HCT116 (cell line): ENCODE measurements at places on chromosomes 6 and 20. TPM values are rescaled to one million over a fixed set of nuclear protein-coding genes. Genes with fewer than 3 reads are reported as not detected.

GRCh38 chr20:4567170-4567569 lies 154.5 kb upstream of the PRND start:
- no peak for DNase-seq
- no peaks in the 10 kb centered on the region for H3K36me3 ChIP-seq
- H3K4me1 ChIP-seq, result no peaks in the 10 kb centered on the region
- no peak overlapping the region for H3K27ac ChIP-seq
- no peak overlapping the region for H3K4me3 ChIP-seq

GRCh38 chr6:96195272-96195671 lies 179.5 kb downstream of the FUT9 start:
- H3K4me3 ChIP-seq, result no peak overlapping the region
- no peak overlapping the region for H3K27ac ChIP-seq
- DNase-seq, result no peak
- no peaks in the 10 kb centered on the region for H3K4me1 ChIP-seq

DNA sequence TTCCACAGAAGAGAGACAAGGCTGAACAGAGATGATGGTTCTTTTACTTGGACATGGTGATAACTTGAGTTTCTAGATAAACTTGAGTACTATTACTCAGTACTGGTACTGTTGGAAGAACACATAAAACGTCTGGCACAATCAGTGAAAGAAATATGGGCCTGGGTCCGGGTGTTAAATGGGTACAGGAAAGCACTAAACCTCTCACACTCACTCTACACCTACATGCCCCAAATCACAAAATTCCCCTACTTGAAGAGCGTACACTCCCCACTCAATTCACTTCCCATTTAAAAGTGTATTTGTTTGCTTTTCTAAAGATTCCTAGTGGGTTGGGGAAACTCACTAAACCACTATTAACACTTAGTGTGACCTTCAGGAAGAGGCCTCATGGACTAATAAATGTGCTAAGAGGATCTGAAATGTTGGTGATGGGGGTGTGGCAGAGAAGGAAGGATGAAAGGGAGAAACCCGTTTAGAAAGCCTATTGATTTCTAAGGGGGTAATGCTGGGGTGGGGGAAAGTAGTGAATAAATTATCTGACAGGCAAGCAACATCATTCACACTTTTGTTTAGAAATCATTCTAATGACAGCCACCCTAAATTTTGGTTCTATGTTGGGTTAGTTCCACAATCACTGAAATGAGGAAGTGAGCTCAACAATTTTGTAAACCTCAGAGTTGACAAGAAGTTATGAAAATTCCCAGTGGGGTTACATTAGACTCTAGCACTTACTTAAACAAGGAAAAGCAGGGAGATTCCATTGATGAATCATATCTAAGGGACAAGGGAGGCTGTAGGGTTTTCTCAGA lies 222.6 kb upstream of the MARCKS start:
- DNase-seq, result no peak
- no peak overlapping the region for H3K4me3 ChIP-seq
- H3K36me3 ChIP-seq, result no peaks in the 10 kb centered on the region
- no peak overlapping the region for H3K27ac ChIP-seq

PRDM13 gene
- not detected for total RNA-seq

GRCh38 chr6:111265842-111266241 lies 178.5 kb downstream of the SLC16A10 start:
- H3K4me3 ChIP-seq, result no peak overlapping the region
- H3K4me1 ChIP-seq, result peaks cover 5% of the 10 kb centered on the region
- no peak for DNase-seq
- H3K27me3 ChIP-seq, result no peaks in the 10 kb centered on the region
- H3K27ac ChIP-seq, result no peak overlapping the region
- peaks cover 10% of the 10 kb centered on the region for H3K36me3 ChIP-seq

- no peak overlapping the region for H3K27ac ChIP-seq
- no peaks in the 10 kb centered on the region for H3K4me1 ChIP-seq
- no peak overlapping the region for H3K4me3 ChIP-seq
- no peaks in the 10 kb centered on the region for H3K27me3 ChIP-seq
Observed at GRCh38 chr6:38150681-38151296, 331.3 kb downstream of the ZFAND3 start.

DNA sequence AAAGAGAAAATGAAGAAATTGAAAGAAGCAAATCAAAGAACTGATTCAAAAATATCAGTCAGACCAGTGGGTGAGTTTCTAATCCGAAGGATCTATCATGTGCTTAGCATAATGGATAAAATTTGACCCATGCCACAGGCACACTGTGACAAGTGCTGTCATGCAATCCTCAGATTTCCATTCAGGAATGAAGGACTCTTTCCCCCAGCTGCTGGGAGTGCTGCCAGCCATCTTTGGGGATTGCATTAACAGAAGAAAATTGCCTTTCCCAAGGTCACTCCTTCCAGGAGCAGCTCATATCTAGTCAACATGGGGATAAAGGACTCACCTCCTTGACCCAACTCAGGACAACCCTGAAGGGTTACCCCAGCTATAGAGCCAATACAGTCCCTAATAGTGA lies 316.7 kb upstream of the TBX18 start:
- H3K4me1 ChIP-seq, result peaks cover 12% of the 10 kb centered on the region
- no peak overlapping the region for H3K4me3 ChIP-seq
- no peaks in the 10 kb centered on the region for H3K36me3 ChIP-seq

DNA sequence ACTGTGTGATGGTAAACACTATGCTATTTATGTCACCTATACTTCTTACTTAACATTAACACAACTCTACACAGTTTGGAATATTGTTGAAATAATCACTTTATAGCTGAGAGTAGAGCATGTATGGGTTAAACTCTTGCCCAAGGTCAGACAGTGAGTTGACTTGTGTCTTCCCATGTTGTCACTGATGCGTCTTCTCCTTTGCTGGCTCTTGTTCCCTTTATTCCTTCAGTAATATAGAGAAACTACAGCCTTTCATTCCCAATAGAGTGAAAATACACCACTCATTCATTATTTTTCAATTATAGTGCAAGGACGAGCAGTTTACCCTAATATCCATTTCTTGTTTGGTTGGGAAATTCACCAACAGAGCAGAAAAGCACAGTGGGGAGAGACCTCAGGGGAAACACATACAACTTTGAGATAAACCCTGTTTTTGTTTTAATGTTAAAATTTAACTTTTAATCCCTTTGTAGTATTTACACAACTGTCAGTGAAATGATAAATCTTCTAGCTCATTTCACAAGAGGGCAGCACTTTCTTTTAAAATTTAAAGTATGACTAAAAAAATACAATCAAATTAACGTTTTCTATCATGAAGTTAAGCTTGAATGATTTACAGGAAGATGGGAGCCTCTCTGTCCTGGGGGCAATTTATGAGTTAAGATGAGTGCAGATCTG lies 363.0 kb downstream of the UTRN start:
- no peaks in the 10 kb centered on the region for H3K27me3 ChIP-seq
- no peaks in the 10 kb centered on the region for H3K36me3 ChIP-seq
- DNase-seq, result no peak
- peaks cover 8% of the 10 kb centered on the region for H3K4me1 ChIP-seq
- H3K4me3 ChIP-seq, result no peak overlapping the region
- H3K27ac ChIP-seq, result no peak overlapping the region

GRCh38 chr20:24783631-24784492 lies 165.2 kb upstream of the CST7 start:
- DNase-seq, result no peak
- peaks cover 21% of the 10 kb centered on the region; the same call in 1 of the 2 replicates for H3K27me3 ChIP-seq
- H3K36me3 ChIP-seq, result no peaks in the 10 kb centered on the region
- H3K27ac ChIP-seq, result no peak overlapping the region

PRRT1 gene
- total RNA-seq, result 6.1 TPM

PRICKLE4 gene
- total RNA-seq, result 2.9 TPM

DNA sequence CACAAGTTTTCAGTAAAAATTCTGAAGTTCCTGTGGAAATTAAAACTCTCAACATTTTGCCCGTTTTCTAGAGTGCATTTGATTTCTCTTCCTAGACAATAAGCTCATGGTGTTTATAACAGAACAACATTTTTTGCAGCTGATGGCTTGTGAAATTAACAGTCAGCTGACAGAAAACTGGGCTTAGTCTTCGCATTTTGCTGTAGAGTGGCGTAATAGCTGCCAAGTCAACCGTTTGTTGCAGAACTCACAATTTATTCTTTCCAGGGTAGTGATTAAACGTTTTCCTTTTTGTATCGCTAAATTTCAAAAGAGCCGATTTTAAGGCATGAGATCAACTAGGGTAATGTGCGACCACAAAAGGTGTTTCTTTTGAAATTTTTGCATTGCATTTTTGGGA lies 1.4 kb downstream of the SPO11 start:
- H3K4me1 ChIP-seq, result peaks cover 14% of the 10 kb centered on the region; the same call in 1 of the 2 replicates
- no peak for DNase-seq
- no peak overlapping the region for H3K27ac ChIP-seq
- H3K4me3 ChIP-seq, result no peak overlapping the region

- DNase-seq, result no peak
- H3K27ac ChIP-seq, result peak overlapping the region; percentile 86
- peaks cover 8% of the 10 kb centered on the region for H3K4me1 ChIP-seq
- peak overlapping the region; percentile 61 for H3K4me3 ChIP-seq
- H3K36me3 ChIP-seq, result no peaks in the 10 kb centered on the region
- H3K27me3 ChIP-seq, result no peaks in the 10 kb centered on the region
Observed at GRCh38 chr6:17988422-17988944, 1.0 kb upstream of the KIF13A start.

ATP6V1G2 gene
- total RNA-seq, result 1.8 TPM

GRCh38 chr20:22728146-22728745 lies 143.9 kb upstream of the FOXA2 start:
- H3K27ac ChIP-seq, result no peak overlapping the region
- no peak for DNase-seq
- H3K36me3 ChIP-seq, result no peaks in the 10 kb centered on the region

FAM83B gene
- 16.9 TPM for total RNA-seq

KCNG1 gene
- total RNA-seq, result 54.6 TPM

- no peak for DNase-seq
- peaks cover 5% of the 10 kb centered on the region; the same call in 1 of the 2 replicates for H3K36me3 ChIP-seq
- no peak overlapping the region for H3K4me3 ChIP-seq
- H3K27me3 ChIP-seq, result no peaks in the 10 kb centered on the region
Observed at GRCh38 chr6:37359039-37359438, 5.3 kb downstream of the RNF8 start.

- H3K27ac ChIP-seq, result no peak overlapping the region
- H3K4me1 ChIP-seq, result peaks cover 26% of the 10 kb centered on the region
- H3K4me3 ChIP-seq, result no peak overlapping the region
- H3K27me3 ChIP-seq, result no peaks in the 10 kb centered on the region
Observed at GRCh38 chr6:25958700-25959162, 3.9 kb upstream of the TRIM38 start.

GRCh38 chr6:37673436-37673835 lies 24.2 kb downstream of the MDGA1 start:
- H3K36me3 ChIP-seq, result no peaks in the 10 kb centered on the region
- no peaks in the 10 kb centered on the region for H3K27me3 ChIP-seq

- no peak overlapping the region for H3K27ac ChIP-seq
- H3K4me3 ChIP-seq, result no peak overlapping the region
- peaks cover 7% of the 10 kb centered on the region; the same call in 1 of the 2 replicates for H3K4me1 ChIP-seq
- DNase-seq, result no peak
Observed at GRCh38 chr6:134739299-134740026, 210.4 kb downstream of the ALDH8A1 start.

DNA sequence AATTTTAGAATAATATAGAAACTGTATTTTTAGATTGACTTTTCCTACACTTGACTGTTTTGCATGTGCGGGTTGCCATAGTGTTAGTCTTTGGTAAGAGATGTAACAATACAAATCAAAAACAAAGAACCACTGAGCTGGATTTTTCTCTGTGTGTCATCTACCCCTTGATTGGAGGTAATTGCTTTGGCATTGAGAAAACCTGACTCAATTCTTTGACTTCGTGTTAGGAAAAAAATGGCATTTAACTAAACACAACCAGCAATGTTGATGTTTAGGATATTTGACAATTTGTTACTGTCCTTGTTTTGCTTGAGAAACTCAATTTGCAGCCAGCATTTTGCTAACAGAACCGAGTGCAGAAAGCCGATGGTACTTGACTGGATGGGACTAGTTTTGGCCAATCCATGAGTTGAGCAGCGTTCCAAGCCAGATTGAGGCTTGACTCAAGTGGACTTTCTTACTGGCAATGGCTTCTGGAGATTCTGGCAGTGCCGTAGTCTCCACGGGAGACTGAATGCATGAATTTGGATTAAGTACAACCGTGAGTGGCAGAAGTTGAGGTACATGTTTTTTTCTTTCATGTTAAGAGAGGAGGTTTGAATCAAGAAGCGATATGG lies 17.1 kb downstream of the TPBG start:
- H3K4me3 ChIP-seq, result no peak overlapping the region
- H3K27me3 ChIP-seq, result no peaks in the 10 kb centered on the region
- H3K36me3 ChIP-seq, result no peaks in the 10 kb centered on the region
- peaks cover 5% of the 10 kb centered on the region; the same call in 1 of the 2 replicates for H3K4me1 ChIP-seq

GRCh38 chr6:17725083-17725482 lies 18.4 kb upstream of the NUP153 start:
- no peak for DNase-seq
- no peaks in the 10 kb centered on the region for H3K36me3 ChIP-seq
- H3K4me1 ChIP-seq, result peaks cover 4% of the 10 kb centered on the region; the same call in 1 of the 2 replicates
- no peak overlapping the region for H3K27ac ChIP-seq
- H3K27me3 ChIP-seq, result no peaks in the 10 kb centered on the region

DEFB110 gene
- not detected for total RNA-seq

GRCh38 chr6:7974565-7974937 lies 64.0 kb upstream of the TXNDC5 start:
- H3K36me3 ChIP-seq, result no peaks in the 10 kb centered on the region
- H3K27me3 ChIP-seq, result peaks cover 19% of the 10 kb centered on the region; the same call in 1 of the 2 replicates
- H3K4me3 ChIP-seq, result peak overlapping the region; percentile 36; the same call in 1 of the 2 replicates
- H3K4me1 ChIP-seq, result peaks cover 27% of the 10 kb centered on the region

GRCh38 chr6:43825187-43826115 lies 55.4 kb downstream of the VEGFA start:
- H3K4me3 ChIP-seq, result no peak overlapping the region
- DNase-seq, result no peak
- H3K4me1 ChIP-seq, result no peaks in the 10 kb centered on the region
- no peaks in the 10 kb centered on the region; the same call in 1 of the 2 replicates for H3K27me3 ChIP-seq

IRF4 gene
- 1.2 TPM for total RNA-seq

- no peaks in the 10 kb centered on the region for H3K36me3 ChIP-seq
Observed at GRCh38 chr20:10927011-10927583, 253.3 kb upstream of the JAG1 start.

- H3K4me1 ChIP-seq, result no peaks in the 10 kb centered on the region
- no peaks in the 10 kb centered on the region for H3K27me3 ChIP-seq
- no peak for DNase-seq
Observed at GRCh38 chr20:32636283-32636682, 37.5 kb downstream of the C20orf203 start.

SMOC2 gene
- total RNA-seq, result 0.42 TPM

DNA sequence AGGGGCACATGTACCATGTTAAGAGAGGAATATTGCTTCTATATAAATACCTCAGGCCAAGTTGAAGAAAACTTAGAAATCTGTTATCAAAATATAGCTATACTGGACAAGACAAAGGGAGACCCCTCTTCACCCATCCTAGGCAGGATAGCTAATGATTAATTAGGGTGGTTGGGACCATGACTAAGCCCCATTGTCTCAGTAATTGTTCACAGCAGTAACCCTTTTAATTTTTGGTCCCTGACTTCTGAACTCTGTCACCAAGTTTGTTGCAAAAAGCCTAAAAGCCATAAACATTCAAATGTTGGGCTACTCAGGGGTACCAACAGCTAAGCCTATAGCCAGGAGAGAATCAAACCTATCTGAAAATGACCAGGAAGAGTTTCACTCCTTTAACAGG lies 19.2 kb upstream of the BTN3A2 start:
- no peak for DNase-seq
- no peak overlapping the region for H3K4me3 ChIP-seq
- H3K36me3 ChIP-seq, result no peaks in the 10 kb centered on the region
- no peak overlapping the region for H3K27ac ChIP-seq
- peaks cover 26% of the 10 kb centered on the region for H3K4me1 ChIP-seq
